Bronchus fibroblast of lung (primary cell): ENCODE measurements at places on chromosomes 2 and 18. TPM values are rescaled to one million over a fixed set of nuclear protein-coding genes. Genes with fewer than 3 reads are reported as not detected.

Gene CPLX4
- not detected in 2 replicates for total RNA-seq

Gene ANKRD29
- total RNA-seq = 0.67 and 0.89 TPM in 2 replicates

Gene PDIA6
- 238 and 261 TPM in 2 replicates for total RNA-seq

Gene KIF1A
- total RNA-seq = 0.17 TPM in 1 of 2 replicates, not detected in the other

Gene TLX2
- total RNA-seq = 0.15 and 0.34 TPM in 2 replicates

Gene DLGAP1
- total RNA-seq = 0.34 and 0.45 TPM in 2 replicates

Gene RUFY4
- not detected in 2 replicates for total RNA-seq

Gene LYG2
- total RNA-seq = not detected in 2 replicates

Gene NGEF
- 1.9 and 2.2 TPM in 2 replicates for total RNA-seq

Gene AQP12B
- total RNA-seq = not detected in 2 replicates

Gene PRKAG3
- not detected in 2 replicates for total RNA-seq

Gene MORN2
- total RNA-seq = 19.0 and 27.9 TPM in 2 replicates

Gene HOXD1
- total RNA-seq = not detected in 2 replicates

Gene SH2D6
- total RNA-seq = 0.34 and 0.59 TPM in 2 replicates

Gene TIGD1
- 2.1 and 3.2 TPM in 2 replicates for total RNA-seq

Gene SERPINB12
- not detected in 2 replicates for total RNA-seq

Gene SCG2
- 3.0 and 4.0 TPM in 2 replicates for total RNA-seq

Gene RAX
- total RNA-seq = not detected in 2 replicates

Gene EPB41L5
- total RNA-seq = 5.5 and 6.9 TPM in 2 replicates

Gene MOGAT1
- total RNA-seq = not detected in 2 replicates

Gene NAT8
- not detected in 2 replicates for total RNA-seq

Gene RBM44
- under 0.01 and 0.15 TPM in 2 replicates for total RNA-seq

Gene ALK
- not detected in 2 replicates for total RNA-seq

Gene KCNE4
- 1.9 and 2.0 TPM in 2 replicates for total RNA-seq

Gene LHCGR
- not detected in 2 replicates for total RNA-seq

Gene CRACDL
- under 0.01 TPM in 1 of 2 replicates, not detected in the other for total RNA-seq

Gene GAREM2
- 0.34 and 0.45 TPM in 2 replicates for total RNA-seq

Gene ZSWIM2
- under 0.01 TPM in 1 of 2 replicates, not detected in the other for total RNA-seq

Gene DCC
- 0.15 and 0.17 TPM in 2 replicates for total RNA-seq

Gene STAT4
- total RNA-seq = under 0.01 and 0.15 TPM in 2 replicates

Gene PHOSPHO2
- total RNA-seq = 0.45 and 1.7 TPM in 2 replicates

Gene THUMPD2
- 3.7 and 4.2 TPM in 2 replicates for total RNA-seq

Gene ALKAL2
- total RNA-seq = not detected in 2 replicates

Gene RSAD2
- total RNA-seq = under 0.01 TPM in 1 of 2 replicates, not detected in the other

Gene SPP2
- not detected in 2 replicates for total RNA-seq

Gene FTCDNL1
- total RNA-seq = 0.30 and 1.2 TPM in 2 replicates

Gene CHRND
- total RNA-seq = not detected in 2 replicates

Gene SETBP1
- 0.67 and 0.74 TPM in 2 replicates for total RNA-seq

Gene SCYGR4
- not detected in 2 replicates for total RNA-seq

Gene ESPNL
- total RNA-seq = 5.2 and 6.4 TPM in 2 replicates

Gene DSEL
- 18.0 and 21.5 TPM in 2 replicates for total RNA-seq

Gene LDLRAD4
- total RNA-seq = not detected in 2 replicates

Gene LBH
- total RNA-seq = 6.7 and 8.3 TPM in 2 replicates

Gene GKN2
- not detected in 2 replicates for total RNA-seq

Gene AGXT
- total RNA-seq = 0.15 TPM in 1 of 2 replicates, not detected in the other

Gene OTOS
- total RNA-seq = not detected in 2 replicates

Gene TUBA4B
- not detected in 2 replicates for total RNA-seq

Gene CIB4
- not detected in 2 replicates for total RNA-seq

Gene TMEM200C
- total RNA-seq = 1.3 and 1.5 TPM in 2 replicates
